ENCODE measurements at places on chromosomes 7 and 10.

GRCh38 chr7:81120803-81121202 is 202.0 kb upstream of the SEMA3C start:
- DNase-seq = no peak

DNA sequence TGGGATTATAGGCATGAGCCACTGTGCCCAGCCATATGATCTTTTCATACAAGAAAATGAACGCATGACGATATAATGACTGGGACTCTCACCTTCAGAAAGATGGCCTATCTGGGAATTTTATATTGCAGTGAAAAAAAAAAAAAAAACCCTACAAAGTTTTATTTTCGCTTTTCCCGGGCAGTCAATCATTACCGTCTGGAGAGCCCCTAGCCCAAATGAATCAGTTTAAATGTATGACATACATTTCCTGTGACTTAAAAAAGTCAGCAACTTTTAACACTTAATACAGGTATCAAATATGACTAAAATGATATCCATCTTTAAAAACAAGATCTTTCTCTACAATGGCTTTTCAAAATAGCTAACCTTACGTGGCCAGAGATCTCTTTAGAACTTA is 48.2 kb upstream of the NMT2 start:
- DNase-seq = no peak

DNA sequence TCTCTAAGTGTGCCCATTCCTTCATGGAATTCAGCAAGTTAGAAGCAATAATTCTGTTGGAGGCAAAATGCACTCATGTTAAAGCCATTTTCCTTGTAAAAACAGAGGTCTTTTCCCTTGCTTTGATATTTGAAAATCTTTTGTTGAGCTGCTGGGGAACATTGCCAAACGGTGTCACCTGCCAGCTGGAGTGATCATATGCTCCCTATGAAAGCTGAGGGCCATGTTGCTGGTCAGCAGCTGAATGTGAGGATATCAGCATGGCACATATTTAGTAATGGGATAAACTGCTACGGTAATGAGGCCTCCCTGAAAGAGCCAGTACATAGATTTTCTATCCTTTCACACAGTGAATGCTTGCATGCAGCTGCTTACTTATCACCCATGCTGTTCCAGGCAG is 224.3 kb downstream of the THSD7A start:
- no peak for DNase-seq

- DNase-seq = no peak
Observed at GRCh38 chr10:121292321-121292720, 305.9 kb downstream of the FGFR2 start.

GRCh38 chr7:32063614-32064013 is 6.6 kb downstream of the PDE1C start:
- no peak for DNase-seq

DNA sequence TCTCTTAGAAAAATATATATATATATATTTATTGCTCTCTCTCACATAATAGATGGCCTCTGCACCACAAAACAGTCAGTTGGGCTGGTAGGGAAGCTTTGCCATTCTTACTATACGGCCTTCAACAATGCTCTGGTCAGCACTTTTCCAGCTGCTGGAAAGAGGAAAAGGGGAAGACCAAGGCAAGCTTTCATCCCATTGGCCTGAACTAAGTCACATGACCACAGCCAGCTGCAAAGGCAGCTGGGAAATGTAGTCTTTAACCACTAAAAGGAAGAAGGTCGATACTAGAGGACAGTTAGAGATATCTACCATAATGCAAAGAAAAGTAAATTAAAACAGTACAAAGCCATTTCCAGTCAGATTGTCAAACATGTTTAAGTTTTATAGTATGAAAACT is 58.4 kb upstream of the MACROH2A2 start:
- DNase-seq = no peak

GRCh38 chr10:118052816-118053215 is 6.1 kb upstream of the RAB11FIP2 start:
- no peak for DNase-seq

- no peak for DNase-seq
Observed at GRCh38 chr10:84243759-84244158, 1.1 kb upstream of the RGR start.

DNA sequence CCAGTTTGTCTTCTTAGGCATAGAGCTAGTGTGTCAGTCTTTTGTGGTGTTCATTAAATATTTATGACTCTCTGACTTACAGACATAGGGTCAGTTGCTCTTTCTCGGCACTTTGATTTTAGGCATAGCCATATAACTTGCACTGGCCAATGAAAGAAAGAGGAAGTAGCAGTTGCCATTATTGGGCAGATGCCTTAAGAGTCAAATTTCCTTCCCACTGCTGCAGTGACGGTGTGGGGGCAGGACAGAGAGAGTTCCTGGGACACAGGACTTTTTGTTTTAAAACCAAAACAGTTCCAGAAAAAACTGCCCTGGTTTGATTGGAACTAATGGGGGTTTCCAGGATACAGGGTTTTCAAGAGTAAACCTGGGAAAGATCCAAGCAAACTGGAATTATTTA is 60.2 kb upstream of the PHF14 start:
- no peak for DNase-seq

DNA sequence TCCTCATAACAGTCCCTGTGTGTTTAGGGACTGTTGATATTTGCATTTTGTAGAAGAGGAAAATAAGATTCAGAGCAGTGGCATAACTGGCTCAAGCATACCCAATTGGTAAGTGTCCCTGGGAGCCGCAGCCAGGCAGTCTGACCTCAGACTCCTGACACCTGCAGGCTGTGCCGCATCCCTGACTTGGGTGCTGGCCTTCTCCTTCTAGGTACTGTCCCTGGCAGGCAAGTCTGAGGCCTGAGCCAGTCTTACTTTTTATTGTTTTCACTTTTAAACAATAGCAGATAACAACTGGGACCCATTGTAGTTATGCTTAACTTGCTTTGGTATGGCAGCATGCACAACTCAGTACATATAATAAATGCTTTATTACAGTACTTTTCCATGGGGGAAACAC is 717.0 kb downstream of the KCNMA1 start:
- DNase-seq = no peak

DNA sequence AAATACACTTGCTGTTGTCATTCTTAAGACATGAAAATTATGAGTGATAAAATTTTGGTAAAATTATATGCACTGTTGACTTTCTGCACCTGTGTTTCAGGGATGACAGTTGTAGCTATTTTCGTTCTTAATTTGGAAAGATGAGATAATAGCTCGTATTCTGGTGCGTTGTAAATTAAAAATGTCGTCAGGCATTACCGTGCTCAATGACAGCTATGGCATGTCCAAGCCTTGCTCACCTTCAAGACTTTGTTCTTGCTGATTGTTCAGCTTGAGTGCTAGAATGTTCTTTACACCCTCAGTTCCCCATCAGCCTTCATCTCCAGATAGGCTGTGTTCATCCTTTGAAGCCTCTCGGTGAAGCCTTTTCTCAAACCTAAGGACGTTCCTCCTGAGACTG is 21.5 kb downstream of the TRRAP start:
- no peak for DNase-seq

DNA sequence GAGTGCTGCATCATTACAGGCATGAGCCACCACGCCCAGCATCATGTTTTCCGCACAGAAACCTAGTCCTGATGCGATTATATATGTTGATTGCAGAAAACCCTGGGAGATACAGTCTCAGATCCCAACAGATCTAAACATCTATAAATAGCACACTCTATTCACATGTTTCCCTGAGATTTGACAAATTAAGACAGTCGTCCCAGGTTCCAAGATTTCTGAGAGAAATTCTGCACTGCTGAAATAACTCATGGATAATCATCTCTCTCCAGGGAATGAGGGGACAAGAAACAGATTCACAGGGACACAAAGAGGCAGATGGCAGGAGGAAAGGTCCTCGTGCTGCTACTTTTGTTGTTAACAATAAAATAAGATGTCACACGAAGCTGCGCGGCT is 393.1 kb upstream of the CELF2 start:
- DNase-seq = no peak

DNA sequence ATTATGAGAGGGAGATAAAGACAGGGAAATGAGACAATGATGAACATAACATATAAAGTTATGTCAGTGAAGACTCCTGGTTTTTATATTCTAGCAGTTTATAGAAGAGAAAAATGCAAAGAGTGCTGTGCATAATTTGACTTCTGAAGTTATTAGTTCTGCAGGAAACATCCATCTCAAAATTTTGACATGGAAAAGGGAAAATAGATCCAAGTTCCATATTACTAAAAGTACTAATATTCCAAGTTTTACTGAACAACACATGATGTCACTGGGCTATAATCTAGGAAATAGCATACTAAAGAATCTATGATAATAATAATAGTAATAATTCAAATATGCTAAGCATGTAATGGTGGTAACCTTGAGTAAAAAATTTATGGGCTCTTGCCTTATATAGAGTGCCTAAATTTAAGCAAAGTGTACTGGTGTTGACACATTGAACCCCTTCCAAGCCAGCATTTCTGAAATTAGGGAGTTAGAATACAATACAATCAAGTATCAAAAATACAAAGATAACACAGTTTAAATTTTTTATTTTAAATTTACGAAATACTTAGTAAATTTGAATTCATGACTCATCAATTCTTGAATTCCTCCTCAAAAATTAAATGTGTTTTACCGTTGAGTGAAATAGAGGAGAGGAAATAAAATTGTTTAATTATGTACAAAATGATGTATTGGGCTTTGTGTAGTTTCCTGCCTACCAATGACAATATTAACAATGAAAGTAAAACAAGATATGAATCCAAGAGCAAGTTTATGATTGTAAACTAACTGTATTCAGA is 102.8 kb upstream of the KCND2 start:
- DNase-seq = no peak

DNA sequence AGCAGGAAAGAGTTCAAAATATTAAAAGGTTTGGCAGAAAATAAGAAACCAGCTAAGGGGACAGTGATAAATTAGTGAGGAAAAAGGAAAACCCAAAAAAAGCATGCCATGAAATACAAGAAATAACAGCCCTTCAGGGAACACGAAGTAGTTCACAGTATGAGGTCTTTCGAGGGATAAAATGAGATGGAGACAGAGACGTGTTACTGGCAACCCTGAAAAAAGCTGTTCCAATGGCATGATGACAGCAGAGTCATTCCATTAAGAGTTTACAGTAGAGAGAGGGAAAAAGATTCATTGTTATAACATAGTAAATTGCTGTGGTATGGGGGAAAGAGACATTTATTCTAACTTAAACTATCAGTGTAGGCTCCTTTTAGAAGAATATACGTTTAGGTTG is 391.2 kb downstream of the ANKRD7 start:
- no peak for DNase-seq

DNA sequence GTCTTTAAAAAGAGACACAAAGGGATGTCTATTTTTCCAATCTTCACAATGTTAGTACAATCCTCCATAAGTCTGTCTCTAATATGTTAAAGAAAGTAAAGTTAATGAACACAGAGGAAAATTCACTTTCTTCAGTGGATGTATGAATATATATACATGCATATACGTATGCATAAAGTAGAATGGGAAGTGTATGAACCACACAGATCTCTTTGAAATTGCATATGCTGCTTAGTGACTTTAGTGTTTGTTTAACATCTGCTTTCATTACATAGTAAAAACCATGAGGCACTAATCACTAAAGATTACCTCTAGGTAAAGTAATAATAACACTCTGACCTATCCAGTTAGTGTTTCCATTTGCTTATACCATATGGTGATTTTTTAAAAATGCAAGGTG is 451.2 kb downstream of the SEMA3D start:
- no peak for DNase-seq

DNA sequence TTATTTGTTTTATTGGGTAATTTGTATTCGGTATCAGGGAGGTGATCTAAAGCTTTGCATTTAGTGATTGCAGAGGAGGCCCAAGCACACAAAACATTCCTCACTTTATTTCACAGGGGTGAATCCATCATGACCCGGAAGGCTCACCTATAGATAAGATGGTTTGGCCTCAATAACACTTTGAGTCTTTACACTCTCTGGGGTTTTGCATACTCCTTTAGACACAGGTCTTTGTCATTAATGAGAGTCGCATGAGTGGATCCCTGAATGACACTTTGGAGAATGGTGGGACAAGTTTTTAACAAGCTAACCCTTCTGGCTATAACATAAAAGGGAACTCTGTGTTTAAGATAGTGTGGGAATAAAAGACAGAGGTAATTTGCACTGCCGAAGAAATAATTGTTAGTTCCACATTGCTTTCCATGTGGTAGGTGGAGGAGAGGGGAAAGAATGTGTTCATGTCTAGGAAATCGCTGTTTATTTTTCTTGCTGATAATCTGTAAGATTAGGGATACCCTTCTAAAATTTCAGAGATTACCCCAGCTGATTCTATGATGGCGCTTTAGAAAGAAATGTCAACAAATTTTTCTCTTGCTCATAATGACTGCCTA is 455.8 kb downstream of the TFEC start:
- no peak for DNase-seq

DNA sequence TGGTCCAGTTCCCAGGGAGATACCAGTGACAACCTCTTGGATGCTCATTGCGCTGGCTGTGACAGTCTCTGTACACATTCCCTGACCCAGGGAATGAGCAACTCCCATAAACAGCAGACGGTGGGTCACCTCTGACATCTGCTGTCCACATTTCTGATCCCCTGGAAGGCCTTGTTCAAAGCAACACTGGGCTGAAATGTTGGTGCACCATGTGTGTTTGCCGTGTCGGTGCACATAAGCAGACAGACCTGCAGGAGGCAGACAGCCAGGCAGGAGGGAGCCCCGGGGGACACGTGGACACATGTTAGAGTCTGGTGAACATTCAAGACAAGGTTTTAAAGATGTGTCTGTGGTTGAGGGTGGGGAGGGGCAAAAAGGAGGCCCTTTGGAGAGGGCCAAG is 254.9 kb downstream of the PLXNA4 start:
- DNase-seq = no peak

- no peak for DNase-seq
Observed at GRCh38 chr7:129292861-129293260, 68.0 kb downstream of the AHCYL2 start.

DNA sequence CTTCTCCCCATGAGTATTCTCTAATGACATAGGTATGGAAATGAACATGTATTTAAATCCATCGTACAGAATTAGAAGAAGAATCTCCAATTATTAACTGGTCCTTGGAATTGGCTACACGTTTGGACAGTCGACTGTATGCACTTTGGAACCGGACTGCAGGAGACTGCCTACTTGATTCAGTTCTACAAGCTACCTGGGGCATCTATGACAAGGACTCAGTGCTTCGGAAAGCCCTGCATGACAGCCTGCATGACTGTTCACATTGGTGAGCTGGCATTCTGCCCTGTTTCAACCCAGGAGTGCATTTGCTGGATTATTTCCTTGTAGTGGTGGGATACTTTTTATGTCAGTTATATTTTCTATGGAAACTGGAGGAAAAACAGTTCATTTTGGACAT is 32.2 kb downstream of the ZRANB1 start:
- DNase-seq = no peak

Measured in cerebellar nuclear complex (tissue), 1 donor.